Activated CD4-positive, alpha-beta memory T cell treated with anti-CD3 and anti-CD28 coated beads, Interleukin-2, amount 10 ng/mL, durations not matched to agents 7 days and 5 days (primary cell): ENCODE measurements at places on chromosomes 5 and 9. TPM values are rescaled to one million over a fixed set of nuclear protein-coding genes. Genes with fewer than 3 reads are reported as not detected.

Gene UBAC1
- total RNA-seq, result 29.5 TPM

Gene F12
- 1.5 TPM for total RNA-seq

GRCh38 chr9:8651846-8652215 is 852.3 kb upstream of the DMAC1 start:
- H3K27me3 ChIP-seq, result no peaks in the 10 kb centered on the region
- no peak overlapping the region for H3K4me3 ChIP-seq
- no peak overlapping the region for H3K27ac ChIP-seq
- no peaks in the 10 kb centered on the region for H3K4me1 ChIP-seq
- no peak for DNase-seq
- H3K36me3 ChIP-seq, result no peaks in the 10 kb centered on the region

- H3K36me3 ChIP-seq, result peaks cover 72% of the 10 kb centered on the region
- H3K27ac ChIP-seq, result no peak overlapping the region
- no peak for DNase-seq
Measured at GRCh38 chr9:35705372-35705771, 15.6 kb upstream of the TPM2 start.

DNA sequence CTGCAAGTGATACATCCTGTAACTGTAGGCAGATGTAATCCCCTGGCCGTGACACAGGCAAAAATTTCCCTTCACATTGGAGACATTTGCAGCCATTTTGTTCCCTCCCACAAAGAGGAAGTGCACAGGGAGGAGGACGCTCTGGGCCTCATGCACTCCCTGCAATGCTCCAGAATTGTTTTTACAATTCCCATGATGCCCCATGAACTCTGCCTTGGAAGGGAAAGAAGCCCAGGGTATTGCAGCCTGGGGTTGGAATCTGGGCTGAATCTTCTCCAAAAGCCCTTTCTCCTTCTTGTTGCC is 491.7 kb downstream of the CCDC171 start:
- no peak overlapping the region for H3K27ac ChIP-seq
- H3K27me3 ChIP-seq, result no peaks in the 10 kb centered on the region
- no peaks in the 10 kb centered on the region for H3K4me1 ChIP-seq
- no peaks in the 10 kb centered on the region for H3K36me3 ChIP-seq

GRCh38 chr5:33423018-33423630 is 17.6 kb upstream of the TARS1 start:
- no peaks in the 10 kb centered on the region for H3K4me1 ChIP-seq
- H3K27ac ChIP-seq, result no peak overlapping the region
- no peak for DNase-seq
- H3K27me3 ChIP-seq, result peaks cover 13% of the 10 kb centered on the region
- H3K36me3 ChIP-seq, result no peaks in the 10 kb centered on the region

DNA sequence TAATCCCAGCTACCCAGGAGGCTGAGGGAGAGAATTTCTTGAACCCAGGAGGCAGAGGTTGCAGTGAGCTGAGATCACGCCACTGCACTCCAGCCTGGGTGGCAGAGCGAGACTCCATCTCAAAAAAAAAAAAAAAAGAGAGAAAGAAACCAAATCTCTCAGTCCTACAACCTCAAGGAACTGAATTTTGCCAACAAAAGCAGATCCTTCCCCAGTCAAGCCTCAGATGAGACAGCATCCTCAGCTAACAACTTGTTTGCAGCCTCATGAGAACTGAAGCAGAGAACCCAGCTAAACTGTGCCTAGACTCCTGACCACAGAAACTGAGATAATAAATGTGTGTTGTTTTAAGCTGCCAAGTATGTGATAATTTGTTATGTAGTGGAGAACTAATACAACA is 7.5 kb upstream of the IL6ST start:
- no peak overlapping the region for H3K27ac ChIP-seq
- peaks cover 18% of the 10 kb centered on the region for H3K4me1 ChIP-seq
- H3K27me3 ChIP-seq, result peaks cover 17% of the 10 kb centered on the region
- H3K36me3 ChIP-seq, result peaks cover 7% of the 10 kb centered on the region

GRCh38 chr5:134436523-134437339 is 25.1 kb upstream of the CDKN2AIPNL start:
- peak overlapping the region; percentile 65 for H3K27ac ChIP-seq
- H3K36me3 ChIP-seq, result no peaks in the 10 kb centered on the region
- H3K27me3 ChIP-seq, result no peaks in the 10 kb centered on the region
- peak; percentile 73 for DNase-seq
